CD4-positive, alpha-beta T cell (primary cell): ENCODE measurements at places on chromosomes 13 and 19. TPM values are rescaled to one million over a fixed set of nuclear protein-coding genes. Genes with fewer than 3 reads are reported as not detected.

Gene ADAMTS10
- total RNA-seq: 72.9 TPM

Gene PEG3
- 0.06 TPM for total RNA-seq

Gene RUVBL2
- total RNA-seq: 12.3 TPM

DNA sequence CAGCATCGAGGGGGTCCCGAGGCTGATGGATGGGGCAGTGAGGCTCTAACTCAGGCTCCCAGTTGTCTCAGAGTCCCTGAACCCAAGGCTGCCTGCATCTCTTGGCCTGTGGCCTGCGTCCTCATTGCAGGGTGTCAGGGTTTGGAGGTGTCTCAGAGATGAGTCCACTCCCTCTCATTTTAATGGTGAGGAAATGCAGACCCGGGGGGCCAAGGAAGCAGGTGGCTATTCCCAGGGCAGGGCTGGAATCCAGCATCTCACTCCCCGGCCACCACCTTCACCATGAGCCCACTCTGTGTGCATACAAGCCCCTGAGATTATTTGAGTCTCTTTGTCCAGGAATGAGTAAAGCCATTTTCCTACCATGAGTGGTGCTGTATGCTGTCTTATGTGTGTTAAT lies 21.4 kb downstream of the TEX29 start:
- DNase-seq: no peak
- H3K27ac ChIP-seq: no peak overlapping the region
- H3K4me1 ChIP-seq: no peaks in the 10 kb centered on the region
- H3K27me3 ChIP-seq: no peaks in the 10 kb centered on the region

- DNase-seq: no peak
- no peak overlapping the region for H3K4me3 ChIP-seq
- H3K27me3 ChIP-seq: no peaks in the 10 kb centered on the region
- peaks cover 38% of the 10 kb centered on the region for H3K4me1 ChIP-seq
Measured at GRCh38 chr13:42398533-42398932, 126.6 kb downstream of the AKAP11 start.
